ENCODE measurements at places on chromosomes 4 and X.

- peak overlapping the region; percentile 32 for H3K27ac ChIP-seq
- H3K27me3 ChIP-seq = no peaks in the 10 kb centered on the region
- peaks cover 10% of the 10 kb centered on the region for H3K36me3 ChIP-seq
These were observed 122.8 kb downstream of the DIPK2B start for GRCh38 chrX:45077748-45078424.

GRCh38 chr4:89582756-89583505, 254.0 kb downstream of the SNCA start:
- no peaks in the 10 kb centered on the region for H3K36me3 ChIP-seq
- no peak overlapping the region for H3K27ac ChIP-seq
- no peaks in the 10 kb centered on the region for H3K4me1 ChIP-seq
- peaks cover 10% of the 10 kb centered on the region for H3K27me3 ChIP-seq
- DNase-seq = no peak

GRCh38 chrX:8688776-8689175, 43.2 kb downstream of the ANOS1 start:
- no peak overlapping the region for H3K4me3 ChIP-seq
- no peaks in the 10 kb centered on the region for H3K4me1 ChIP-seq
- no peaks in the 10 kb centered on the region for H3K36me3 ChIP-seq
- DNase-seq = no peak

- peaks cover 3% of the 10 kb centered on the region for H3K36me3 ChIP-seq
- H3K27me3 ChIP-seq = no peaks in the 10 kb centered on the region
- no peak overlapping the region for H3K4me3 ChIP-seq
- peaks cover 13% of the 10 kb centered on the region for H3K4me1 ChIP-seq
- DNase-seq = peak; percentile 55
These were observed 8.6 kb downstream of the NOP14 start for GRCh38 chr4:2954358-2955185.

GRCh38 chr4:132592340-132592739, 556.8 kb upstream of the PCDH10 start:
- no peak overlapping the region for H3K4me3 ChIP-seq
- no peaks in the 10 kb centered on the region for H3K27me3 ChIP-seq
- DNase-seq = no peak
- H3K36me3 ChIP-seq = no peaks in the 10 kb centered on the region

GRCh38 chrX:74509989-74510388, 88.7 kb downstream of the SLC16A2 start:
- DNase-seq = no peak
- no peaks in the 10 kb centered on the region for H3K36me3 ChIP-seq
- no peaks in the 10 kb centered on the region for H3K27me3 ChIP-seq
- H3K27ac ChIP-seq = no peak overlapping the region
- no peak overlapping the region for H3K4me3 ChIP-seq

DNA sequence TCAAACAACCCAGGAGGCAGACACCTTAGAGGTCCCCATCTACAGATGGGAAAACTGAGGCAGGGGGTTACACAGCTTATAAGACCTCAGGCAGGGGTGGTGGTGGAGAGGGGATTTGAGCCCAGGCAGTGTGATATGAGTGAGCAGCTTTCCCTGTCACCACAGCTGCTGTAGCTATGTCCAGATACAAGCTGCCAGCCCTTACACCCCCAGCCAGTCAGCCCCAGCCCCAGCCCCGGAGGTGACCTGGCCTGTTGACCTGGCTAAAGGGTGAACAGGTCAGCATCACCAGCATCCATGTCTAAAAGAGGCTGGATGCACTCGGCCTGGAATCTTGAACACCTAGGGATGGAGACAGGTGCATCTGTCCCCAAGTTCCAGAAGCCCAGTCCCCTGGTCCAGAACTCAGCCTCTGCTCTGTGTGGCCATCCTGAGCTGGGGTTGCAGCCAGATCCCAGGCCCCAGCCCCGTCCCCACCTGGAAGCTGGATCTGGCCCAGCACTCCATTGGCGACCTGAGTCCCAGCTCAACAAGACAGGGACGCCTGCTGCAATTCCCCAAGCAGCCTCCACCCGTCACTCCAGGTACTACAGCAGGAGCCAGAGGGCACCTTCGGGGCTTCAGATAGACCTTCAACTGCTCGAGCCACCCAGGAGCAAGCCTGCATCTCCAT, 89.5 kb downstream of the JAKMIP1 start:
- H3K27me3 ChIP-seq = peaks cover 23% of the 10 kb centered on the region
- no peak for DNase-seq
- no peak overlapping the region for H3K27ac ChIP-seq
- H3K4me1 ChIP-seq = no peaks in the 10 kb centered on the region
- H3K36me3 ChIP-seq = no peaks in the 10 kb centered on the region

GRCh38 chr4:142574306-142574705, 271.8 kb downstream of the INPP4B start:
- no peaks in the 10 kb centered on the region for H3K27me3 ChIP-seq
- H3K36me3 ChIP-seq = peaks cover 1% of the 10 kb centered on the region
- H3K4me3 ChIP-seq = no peak overlapping the region
- DNase-seq = no peak
- peaks cover 9% of the 10 kb centered on the region for H3K4me1 ChIP-seq
- no peak overlapping the region for H3K27ac ChIP-seq

DNA sequence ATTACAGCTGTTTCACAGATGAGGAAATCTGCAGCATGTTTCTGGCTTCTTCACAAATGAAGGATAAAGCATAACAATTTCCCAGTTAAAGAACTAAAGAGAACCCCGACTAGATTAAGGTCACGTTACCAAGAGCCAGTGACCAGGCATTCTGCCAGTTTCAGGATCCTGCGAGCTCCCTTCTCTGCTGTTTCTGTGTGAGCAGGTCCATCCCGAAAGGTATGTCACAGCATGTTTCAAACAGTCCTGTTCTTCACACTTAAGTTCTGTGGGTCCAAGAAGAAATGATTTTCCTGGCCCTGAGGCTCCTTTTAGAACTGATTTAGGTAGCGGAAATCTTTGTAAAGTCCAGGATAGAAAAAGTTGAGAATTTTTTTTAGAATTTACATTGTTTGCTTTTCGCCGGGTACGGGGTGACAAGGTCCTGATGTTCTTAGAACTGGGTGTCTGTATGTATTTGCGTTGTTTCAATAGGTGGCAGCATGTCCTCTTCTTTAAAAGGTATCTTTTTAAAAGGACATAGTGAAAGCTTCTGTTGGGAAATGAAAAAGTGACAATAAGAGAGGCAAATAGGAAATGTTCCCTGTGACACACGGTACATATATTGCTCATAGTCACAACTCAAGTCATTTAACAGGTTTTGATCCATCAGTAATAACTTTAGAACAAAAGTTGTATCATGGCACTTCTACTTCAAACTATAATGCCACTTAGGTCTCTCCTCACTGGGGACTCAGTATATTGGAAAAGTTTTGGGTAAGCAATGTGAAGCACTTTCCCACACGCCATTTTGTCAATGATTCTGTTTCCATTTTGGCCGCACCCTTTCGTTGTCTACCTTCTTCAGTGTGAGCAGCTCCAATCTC, 18.4 kb downstream of the IL21 start:
- no peak for DNase-seq
- H3K36me3 ChIP-seq = no peaks in the 10 kb centered on the region
- no peak overlapping the region for H3K4me3 ChIP-seq
- peaks cover 11% of the 10 kb centered on the region for H3K27me3 ChIP-seq
- no peaks in the 10 kb centered on the region for H3K4me1 ChIP-seq
- H3K27ac ChIP-seq = no peak overlapping the region

DNA sequence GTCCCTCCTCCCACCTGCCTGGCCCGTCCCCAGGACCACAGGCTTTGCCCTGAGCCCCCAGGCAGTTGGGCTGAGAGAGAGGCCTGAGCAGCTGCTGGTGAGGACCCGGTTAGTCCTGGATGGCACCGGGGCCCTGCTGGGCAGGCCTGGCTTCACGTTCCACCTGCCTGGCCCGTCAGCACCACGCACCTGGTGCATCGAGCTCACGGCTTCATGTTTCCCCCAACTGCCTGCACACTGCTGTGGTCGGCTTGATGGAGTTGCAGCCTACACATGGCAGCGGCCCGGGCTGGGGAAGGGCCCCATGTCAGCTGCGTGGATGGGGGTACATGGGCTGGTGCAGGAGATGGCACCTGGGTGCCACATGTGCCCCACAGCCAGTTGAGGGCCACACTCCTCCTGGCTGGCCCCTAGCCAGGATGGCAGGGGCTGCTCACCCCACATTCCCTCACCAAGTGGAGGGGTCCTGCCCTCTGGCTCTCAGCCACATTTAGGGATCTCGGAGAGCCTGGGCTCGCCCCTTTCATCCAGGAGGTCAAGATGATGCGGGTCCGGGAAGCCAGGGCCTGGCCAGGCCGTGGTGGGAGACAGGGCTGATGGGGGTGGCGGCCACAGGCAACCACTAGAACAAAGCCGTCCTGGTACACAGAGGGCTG, 28.5 kb downstream of the NKX1-1 start:
- no peaks in the 10 kb centered on the region for H3K27me3 ChIP-seq
- H3K4me1 ChIP-seq = no peaks in the 10 kb centered on the region
- no peak overlapping the region for H3K27ac ChIP-seq
- no peak overlapping the region for H3K4me3 ChIP-seq
- no peaks in the 10 kb centered on the region for H3K36me3 ChIP-seq

DNA sequence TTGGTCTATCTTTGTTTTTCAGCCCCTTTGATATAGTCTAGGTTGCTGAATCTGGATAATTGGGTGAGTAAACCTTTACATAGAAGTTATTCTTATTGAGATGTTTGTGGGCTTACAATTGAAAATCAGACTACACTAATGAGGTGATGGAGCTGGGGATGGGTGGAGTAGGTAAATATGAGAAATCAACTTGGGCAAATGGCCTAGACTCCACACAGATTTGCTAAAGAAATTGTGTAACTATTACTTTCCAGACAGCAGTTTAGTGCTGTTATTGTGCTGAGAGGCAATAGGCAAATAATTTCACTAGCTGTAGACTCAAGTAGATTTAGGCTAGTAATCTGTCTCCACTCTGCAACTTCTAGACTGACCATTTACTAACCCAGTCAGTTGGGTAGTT, 8.2 kb downstream of the DIAPH2 start:
- H3K4me1 ChIP-seq = peaks cover 4% of the 10 kb centered on the region
- DNase-seq = no peak
- H3K4me3 ChIP-seq = no peak overlapping the region

- no peak overlapping the region for H3K4me3 ChIP-seq
- peaks cover 30% of the 10 kb centered on the region for H3K27me3 ChIP-seq
- H3K27ac ChIP-seq = no peak overlapping the region
- H3K4me1 ChIP-seq = no peaks in the 10 kb centered on the region
- DNase-seq = no peak
These were observed 29.8 kb upstream of the SH3D19 start for GRCh38 chr4:151355155-151355554.

DNA sequence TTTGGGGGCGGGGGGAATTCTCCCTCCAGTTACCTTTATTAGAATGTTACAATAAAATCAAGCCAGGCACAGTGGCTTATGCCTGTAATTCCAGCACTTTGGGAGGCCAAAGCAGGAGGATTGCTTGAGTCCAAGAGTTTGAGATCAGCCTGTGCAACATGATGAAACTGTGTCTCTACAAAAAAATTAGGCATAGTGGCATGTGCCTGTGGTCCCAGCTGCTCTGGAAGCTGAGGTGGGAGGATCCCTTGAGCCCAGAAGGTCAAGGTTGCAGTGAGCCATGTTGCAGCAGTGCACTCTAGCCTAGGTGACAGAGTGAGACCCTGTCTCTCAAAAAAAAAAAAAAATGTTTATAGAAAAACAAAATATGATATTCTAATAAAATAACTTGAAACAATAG, 5.3 kb upstream of the UBE2D3 start:
- H3K36me3 ChIP-seq = no peaks in the 10 kb centered on the region
- H3K27ac ChIP-seq = no peak overlapping the region
- peaks cover 17% of the 10 kb centered on the region for H3K4me1 ChIP-seq
- H3K27me3 ChIP-seq = no peaks in the 10 kb centered on the region

- DNase-seq = no peak
- peak overlapping the region; percentile 52 for H3K27ac ChIP-seq
- H3K27me3 ChIP-seq = no peaks in the 10 kb centered on the region
- peaks cover 10% of the 10 kb centered on the region for H3K36me3 ChIP-seq
These were observed 15.7 kb downstream of the JADE1 start for GRCh38 chr4:128825226-128825625.

All from naive thymus-derived CD8-positive, alpha-beta T cell (primary cell).